ENCODE measurements at places on chromosomes 11 and 22.
A peak's percentile ranks its signal among the peaks of the same experiment; 100 is the strongest.

DNA sequence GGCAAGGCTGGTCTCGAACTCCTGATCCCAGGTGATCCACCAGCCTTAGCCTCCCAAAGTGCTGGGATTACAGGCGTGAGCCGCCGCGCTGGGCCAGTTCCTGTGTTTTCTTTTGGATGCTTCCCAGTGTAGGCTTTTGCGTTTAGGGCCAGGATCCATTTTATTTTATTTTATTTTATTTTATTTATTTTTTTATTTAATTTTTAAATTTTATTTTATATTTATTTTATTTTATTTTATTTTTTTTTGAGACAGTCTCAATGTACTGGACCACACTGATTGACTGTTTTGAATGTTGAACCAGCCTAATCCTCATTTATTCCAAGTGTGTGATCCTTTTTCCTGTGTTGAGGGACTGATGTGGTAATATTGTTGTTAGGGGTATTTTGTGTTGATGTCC is 8.4 kb downstream of the EPS8L2 start:
- no peak for DNase-seq

GRCh38 chr22:50531546-50531961 is 1.7 kb upstream of the TYMP start:
- no peak for DNase-seq

DNA sequence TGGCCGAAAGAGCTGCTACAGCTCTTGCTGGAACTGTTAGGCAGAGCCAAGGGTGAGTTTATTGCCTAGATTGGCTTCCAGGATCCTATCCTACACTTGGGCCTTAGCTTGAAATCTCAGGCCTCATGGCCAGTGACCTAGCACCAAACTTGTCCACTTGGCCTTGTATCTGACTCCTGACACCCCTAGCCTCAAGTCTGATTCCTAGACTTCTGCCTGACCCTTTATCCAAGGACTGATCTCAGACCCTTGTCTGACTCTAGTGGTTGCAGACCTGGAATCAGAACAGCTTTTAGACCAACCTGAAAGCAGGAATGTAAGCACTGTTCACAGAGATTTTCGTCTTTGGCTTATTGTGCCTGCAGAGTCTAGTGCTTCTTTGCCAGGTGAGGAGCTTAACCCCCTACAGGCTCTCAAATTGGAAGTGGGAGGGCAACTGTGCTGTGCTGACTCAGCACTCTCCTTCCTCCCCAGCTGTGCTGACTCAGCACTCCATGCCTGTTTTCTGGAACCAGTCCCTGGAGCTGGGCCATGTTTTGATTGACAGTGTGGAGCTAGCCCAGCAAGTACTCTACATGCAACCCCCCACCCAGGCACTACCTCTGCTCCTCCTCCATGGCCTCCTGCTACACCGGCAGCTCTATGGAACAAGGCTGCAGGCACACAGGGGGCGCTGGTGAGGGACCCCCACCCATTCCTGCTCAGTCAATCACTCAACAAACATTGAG is 35.1 kb downstream of the RRP8 start:
- peak; percentile 26 for DNase-seq

- DNase-seq, result no peak
Measured at GRCh38 chr11:74909385-74909784, 39.5 kb downstream of the XRRA1 start.

Measured in KBM-7 (cell line).